Sigmoid colon (tissue), 7 donors: ENCODE measurements at places on chromosomes 7 and 10. TPM values are rescaled to one million over a fixed set of nuclear protein-coding genes. Genes with fewer than 3 reads are reported as not detected.

Gene GBX1
- total RNA-seq = not detected

Gene ARHGAP12
- 44.9 TPM for total RNA-seq

Gene MLXIPL
- 14.4 TPM for total RNA-seq

Gene IQUB
- total RNA-seq = 0.66 TPM
